ENCODE measurements at places on chromosomes 4 and X.

DNA sequence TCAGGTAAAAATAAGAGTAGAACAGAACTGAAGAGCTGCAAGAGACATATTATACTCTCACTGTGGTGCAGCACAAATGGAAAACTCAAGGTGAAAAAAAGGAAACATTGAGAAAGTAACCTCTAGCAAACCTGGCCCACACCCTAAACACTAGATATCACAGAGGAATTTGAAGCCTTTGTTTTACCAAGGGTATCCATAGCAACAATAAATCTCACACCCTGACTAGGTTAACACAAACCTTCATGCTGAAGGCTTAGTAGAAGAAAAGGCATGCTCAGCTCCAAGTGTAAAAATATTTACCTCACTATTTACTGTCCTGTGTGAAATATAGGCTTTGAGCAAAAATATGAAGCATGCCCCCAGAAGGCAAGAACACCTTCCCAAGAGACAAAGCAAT is 61.9 kb upstream of the TAB3 start:
- DNase-seq = no peak

DNA sequence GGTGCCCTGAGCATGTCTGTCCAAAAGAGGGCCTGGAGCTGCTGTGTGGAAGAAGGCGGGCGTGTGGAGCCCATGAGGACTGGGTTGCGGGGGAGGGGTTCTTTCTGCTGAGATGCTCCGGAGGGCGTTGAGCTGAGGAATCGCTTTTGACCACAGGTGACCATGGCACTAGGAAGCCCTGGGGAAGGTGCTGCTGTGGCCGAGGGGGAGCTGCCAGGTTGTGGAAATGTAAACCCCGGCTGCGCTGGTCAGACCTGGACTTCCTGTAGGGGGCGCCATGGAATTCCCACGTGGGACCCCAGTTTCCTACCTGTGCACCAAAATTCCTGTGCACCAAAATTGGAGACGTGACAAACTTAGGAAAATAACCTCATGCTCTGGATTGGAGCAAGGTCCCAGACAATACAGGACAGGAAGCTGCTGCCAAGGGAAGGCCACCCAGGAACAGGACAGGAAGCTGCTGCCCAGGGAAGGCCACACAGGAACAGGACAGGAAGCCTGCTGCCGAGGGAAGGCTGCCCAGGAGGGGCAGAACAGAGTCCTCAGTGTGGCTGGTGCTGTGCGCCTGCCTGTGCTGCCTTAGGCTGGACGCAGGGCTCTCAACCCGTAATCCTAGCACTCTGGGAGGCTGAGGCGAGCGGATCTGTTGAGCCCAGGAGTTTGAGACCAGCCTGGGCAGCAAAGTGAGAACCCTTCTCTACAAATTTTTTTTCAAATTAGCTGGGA is 28.4 kb upstream of the UVSSA start:
- DNase-seq = no peak

DNA sequence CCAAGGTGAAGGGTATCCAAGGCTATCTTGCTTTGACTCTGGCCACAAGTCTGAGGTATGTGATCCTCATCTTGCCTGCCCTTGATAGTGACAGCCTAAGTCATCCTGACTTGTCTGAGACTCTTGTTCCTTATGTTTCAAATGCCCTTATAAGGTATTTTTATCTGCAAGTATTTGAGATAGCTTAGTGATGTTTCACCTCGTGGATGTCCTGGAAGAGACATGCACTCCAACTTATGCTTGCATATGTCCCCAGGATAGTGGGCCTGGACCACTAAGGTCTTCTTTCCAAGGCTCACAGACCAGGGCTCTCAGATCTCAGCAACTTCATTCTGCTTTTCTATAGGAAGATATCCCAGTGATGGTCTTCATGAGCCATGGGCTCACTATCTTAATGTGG is 120.5 kb upstream of the WDR1 start:
- DNase-seq = no peak

GRCh38 chrX:76109654-76110053 is 63.2 kb upstream of the PBDC1 start:
- DNase-seq = no peak

GRCh38 chr4:2332976-2333319 is 71.0 kb upstream of the MXD4 start:
- no peak for DNase-seq

- DNase-seq = no peak
Measured at GRCh38 chr4:98659741-98660462, 1.5 kb upstream of the TSPAN5 start.

- DNase-seq = no peak
Measured at GRCh38 chr4:32207456-32207855, 1487.3 kb downstream of the PCDH7 start.

DNA sequence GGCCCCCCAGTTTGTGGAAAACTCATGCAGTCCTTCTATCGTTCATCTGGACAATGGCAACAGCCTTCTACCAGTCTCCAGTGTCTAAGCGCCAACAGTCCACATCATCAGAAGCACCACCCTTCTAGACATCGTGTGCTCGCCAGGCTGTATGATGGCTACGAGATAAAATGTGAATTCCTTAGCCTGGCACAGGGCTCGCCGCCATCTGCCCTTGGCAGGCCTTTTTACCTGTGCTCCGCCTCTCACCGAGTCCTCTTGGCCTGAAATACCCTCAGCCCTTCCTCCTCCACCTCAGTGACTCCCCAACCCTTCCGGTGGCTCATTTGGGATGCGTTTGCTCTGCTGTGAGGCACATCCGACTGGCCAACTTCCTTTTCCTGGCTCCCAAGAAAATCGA is 15.9 kb upstream of the STS start:
- no peak for DNase-seq

GRCh38 chr4:69860052-69860451 is at the start of gene SULT1E1:
Gene SULT1E1 (minus strand): TSS chr4:69860145. CDS start chr4:69857644, 2,501 bp downstream.
- no peak for DNase-seq

DNA sequence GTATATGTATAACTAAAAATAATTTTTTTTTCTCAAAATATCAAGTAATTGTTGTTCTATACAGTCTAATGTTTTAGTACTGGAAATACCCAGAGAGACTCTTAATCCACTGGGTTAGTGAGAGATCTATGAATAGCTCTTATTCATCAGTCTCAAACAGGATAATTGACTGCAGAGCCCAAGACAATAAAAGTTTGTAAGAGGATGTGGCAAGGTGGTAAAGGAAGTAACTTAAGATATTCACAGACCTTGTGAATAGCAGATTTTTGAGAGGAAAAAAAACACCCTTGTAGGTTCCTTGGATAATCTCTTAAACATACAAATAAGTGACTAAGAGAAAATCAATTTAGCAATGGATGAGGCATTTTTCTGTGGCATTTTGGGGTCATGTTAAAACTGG is 210.9 kb upstream of the FAM241A start:
- no peak for DNase-seq

- peak; percentile 7 for DNase-seq
Measured at GRCh38 chrX:72569786-72570185, 2.9 kb downstream of the HDAC8 start.

GRCh38 chrX:7214251-7214650 is 66.3 kb upstream of the PUDP start:
- DNase-seq = no peak

DNA sequence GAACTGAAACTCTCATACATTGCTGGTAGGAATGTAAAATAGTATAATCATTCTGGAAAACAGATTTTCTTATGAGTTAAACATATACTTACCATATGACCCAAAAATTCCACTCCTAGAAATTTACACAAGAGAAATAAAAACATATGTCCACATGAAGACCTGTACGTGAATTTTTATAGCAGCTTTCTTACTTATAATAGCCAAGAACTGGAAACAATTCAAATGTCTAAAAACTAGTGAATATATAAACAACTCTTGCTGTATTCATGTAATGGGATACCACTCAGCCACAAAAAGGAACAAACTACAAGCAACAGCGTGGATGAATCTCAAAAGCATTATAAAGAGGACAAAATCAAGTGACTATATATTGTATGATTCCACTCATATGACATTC is 27.5 kb downstream of the TMEM156 start:
- no peak for DNase-seq

- no peak for DNase-seq
Measured at GRCh38 chrX:151030845-151031244, 47.7 kb downstream of the HMGB3 start.

GRCh38 chr4:62191451-62192240 is 991.5 kb downstream of the ADGRL3 start:
- no peak for DNase-seq

- DNase-seq = no peak
Measured at GRCh38 chr4:153004081-153004850, 68.1 kb downstream of the FHDC1 start.

DNA sequence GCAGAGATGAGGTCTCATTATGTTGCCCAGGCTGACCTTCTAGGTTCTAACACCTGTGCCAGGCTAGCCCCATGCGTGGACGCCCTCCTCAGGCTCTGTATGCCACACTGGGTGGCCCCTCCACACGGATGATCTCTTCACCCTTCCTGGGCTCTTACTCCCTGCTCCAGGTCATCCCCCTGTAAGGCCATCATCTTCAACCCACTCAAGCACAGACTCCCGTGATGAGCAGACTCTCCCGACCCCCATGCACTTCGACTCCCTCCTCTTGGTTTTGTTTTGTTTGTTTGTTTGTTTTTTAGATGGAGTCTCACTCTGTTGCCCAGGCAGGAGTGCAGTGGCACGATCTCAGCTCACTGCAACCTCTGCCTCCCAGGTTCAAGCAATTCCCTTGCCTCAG is 70.9 kb downstream of the HPRT1 start:
- DNase-seq = no peak

GRCh38 chr4:74651198-74651597 is 143.1 kb downstream of the BTC start:
- DNase-seq = no peak

DNA sequence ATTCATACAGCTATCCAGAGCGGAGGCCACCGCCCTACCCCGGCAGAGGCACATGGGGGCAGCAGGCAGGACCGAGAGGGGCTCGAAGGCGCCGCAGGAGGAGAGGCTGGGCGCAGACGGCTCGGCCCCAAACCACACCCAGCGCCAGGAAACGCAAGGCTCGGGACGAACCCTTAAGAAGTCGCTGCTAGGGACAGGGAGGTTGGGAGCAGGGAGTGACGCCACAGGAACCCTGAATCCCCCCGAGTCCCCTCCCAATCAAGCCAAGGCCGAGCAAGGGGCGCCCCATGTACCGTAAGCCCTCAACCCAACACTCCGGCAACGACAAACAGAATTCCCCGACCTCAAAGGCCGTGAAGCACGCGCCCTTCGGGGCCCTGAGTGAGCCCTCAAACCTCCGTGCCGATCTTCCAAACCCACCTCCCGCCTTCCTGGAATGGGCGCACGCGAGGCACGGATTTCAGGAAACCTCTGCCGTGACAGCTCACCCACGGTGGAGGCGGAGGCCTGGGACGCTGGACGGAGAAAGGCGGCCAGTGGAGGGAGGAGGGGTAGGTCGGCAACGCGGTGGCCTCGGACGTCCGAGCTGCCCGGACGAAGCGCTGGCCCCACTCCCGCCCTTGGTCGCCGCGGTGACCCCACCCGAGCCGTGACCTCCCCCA is 1.8 kb downstream of the ZFYVE28 start:
- no peak for DNase-seq

DNA sequence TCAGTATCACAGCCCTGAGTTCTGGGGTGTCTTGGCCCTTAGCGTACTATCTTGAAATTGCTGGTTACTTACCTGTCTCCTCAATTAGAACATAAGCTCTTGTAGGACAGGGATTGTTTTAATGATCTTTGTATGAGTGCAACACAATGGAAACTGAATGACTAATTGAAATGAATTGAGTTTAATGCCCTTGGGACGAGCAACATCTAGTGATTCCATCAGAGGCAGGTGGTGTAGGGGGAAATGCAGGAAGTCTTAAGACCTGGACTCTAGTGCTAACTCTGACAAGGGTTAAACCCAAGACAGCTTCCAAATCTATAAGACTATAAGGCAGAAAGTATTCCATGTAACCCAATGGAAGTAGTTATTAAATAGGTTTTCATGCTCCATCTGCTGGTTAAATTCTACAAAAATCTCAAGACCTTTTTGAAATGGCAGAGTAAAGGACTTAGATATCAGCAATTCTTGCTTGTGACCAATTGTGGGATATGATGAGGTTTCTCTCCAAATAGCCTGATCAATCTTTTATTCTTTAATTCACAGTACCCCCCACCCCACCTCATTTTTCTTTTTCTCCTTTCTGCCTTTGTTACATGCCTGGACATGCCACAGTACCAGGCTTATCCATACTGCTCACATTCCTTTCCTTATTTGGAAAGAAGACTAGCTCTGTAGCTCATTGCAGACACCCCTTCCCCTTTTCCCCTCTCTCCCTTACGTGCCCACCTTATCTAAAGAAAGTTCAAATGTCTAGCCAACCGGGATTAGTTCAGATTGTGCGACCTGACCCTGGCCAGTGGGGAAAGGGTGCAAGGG is 340.8 kb downstream of the PAPSS1 start:
- peak; percentile 21 for DNase-seq

GRCh38 chr4:78975865-78976264 is 36.6 kb upstream of the PAQR3 start:
- no peak for DNase-seq

DNA sequence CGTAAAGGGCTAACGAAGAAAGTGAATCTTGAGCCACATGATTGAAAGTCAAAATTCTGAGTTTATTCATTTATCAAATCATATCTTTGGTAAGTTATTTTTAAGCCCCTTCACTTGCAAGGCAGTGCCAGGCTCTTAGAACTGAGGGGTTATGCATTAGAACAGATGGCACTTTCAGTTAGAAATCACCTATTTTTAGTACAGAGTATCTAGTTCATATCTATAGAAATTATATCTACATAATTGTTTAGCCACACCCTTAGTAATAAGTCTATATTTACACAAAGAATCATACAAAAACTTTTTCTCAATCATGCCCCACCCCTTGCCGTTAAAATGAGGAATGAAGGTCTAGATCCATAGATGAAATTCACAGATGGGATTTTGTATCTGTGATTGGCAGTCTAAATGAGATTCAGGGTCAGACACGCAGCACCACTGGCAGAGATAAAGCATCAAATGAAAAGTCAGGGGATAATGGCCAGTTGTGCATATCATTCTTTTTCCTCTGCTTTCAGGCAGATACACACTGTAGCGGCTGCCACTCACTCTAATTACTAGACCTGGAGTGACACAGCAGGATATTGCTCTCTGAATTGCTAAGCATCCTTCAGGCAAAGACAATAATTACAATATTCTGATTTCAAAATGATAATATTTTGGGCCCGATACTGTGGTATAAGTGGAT is 440.5 kb downstream of the MAPK10 start:
- no peak for DNase-seq

All from spinal cord (tissue), 10 donors.